ENCODE measurements at places on chromosomes 11 and 22.
A peak's percentile ranks its signal among the peaks of the same experiment; 100 is the strongest.

- DNase-seq: no peak
These were observed at the start of gene APOBEC3H for GRCh38 chr22:39097098-39098020. APOBEC3H (plus strand) TSS chr22:39097244; CDS start chr22:39100279, 3,035 bp downstream.

GRCh38 chr11:44876906-44877305, 73.8 kb downstream of the TP53I11 start:
- no peak for DNase-seq

GRCh38 chr11:13701506-13701905, 33.0 kb downstream of the FAR1 start:
- DNase-seq: no peak

DNA sequence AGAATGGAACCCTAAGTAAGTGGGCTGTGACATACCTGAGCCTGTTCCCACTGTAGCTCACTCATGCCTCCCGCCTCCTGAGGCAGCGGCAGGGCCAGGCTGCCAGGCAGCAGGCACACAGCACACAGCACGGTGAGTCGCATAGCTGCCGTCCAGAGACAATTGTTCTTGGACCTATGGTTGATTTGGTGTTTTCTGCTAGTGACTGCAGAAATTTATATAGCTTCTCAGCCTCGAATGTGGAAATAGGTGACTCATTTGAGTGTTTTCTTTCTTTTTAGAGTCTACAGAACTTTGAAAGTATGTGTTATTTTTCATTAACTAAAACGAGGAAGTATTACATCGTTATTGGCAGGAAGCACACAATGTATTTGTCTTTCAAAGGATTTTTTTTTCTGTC, at the start of gene MMP7:
MMP7 (minus strand) TSS at position 190 of the 400 bp plus-strand sequence; CDS start at position 143, 47 bp downstream.
- peak; percentile 15 for DNase-seq

GRCh38 chr11:126734752-126735151, 265.8 kb downstream of the KIRREL3 start:
- DNase-seq: no peak

Data from cardiac fibroblast (primary cell).